ENCODE measurements at places on chromosomes 16 and 17.

GRCh38 chr17:61010661-61011170, 333.1 kb downstream of the BCAS3 start:
- no peak for DNase-seq

- DNase-seq = no peak
Measured at GRCh38 chr17:68544111-68544915, 32.1 kb downstream of the PRKAR1A start.

GRCh38 chr16:57480754-57481230, 5.5 kb downstream of the DOK4 start:
- no peak for DNase-seq

- no peak for DNase-seq
Measured at GRCh38 chr16:56985288-56985961, 3.9 kb upstream of the NLRC5 start.

DNA sequence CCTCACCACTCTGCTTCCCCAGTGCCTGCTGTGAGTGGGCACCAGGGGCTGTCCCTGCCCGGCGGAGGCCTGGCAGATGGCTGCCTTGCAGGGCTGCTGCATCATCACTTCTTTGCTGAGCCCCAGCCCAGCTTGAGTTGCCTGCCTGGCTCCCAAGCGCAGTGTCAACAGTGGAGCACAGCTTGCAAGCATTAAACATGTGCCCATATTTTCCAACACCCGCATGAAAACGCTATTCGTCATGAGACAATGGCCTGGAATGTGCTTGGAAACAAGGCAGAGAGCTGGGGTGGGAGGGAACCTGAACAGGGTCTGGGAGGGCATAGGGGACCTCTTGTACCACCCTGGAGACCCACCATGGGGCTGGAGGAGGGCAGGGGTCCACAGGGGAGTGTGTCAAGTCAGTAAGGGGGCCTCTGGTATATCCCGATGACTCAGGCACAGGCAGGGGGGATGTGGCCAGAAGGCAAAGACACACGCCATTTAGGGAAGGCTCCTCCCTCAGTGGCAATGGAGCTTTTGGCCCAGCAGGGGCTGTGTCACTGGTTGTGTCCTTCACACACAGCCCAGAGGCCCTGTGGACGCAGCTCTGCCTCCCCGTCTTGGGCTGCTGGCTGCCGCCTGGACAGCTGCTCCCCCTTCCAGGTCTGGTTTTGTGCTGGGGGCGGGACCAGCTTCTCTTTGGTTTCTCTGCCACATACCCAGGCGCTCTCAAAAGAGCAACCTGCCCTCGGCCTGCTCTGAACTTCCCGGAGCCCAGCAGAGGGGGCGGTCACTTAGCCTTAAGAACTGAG, 17.4 kb upstream of the MTSS2 start:
- peak; percentile 31 for DNase-seq

- DNase-seq = peak; percentile 60
Measured at GRCh38 chr16:68085259-68086071, at the start of gene NFATC3. Gene NFATC3, plus strand, starts transcription at chr16:68085370. Its CDS starts 312 bp downstream, at chr16:68085682.

GRCh38 chr17:44081681-44082080, 11.1 kb downstream of the G6PC3 start:
- DNase-seq = no peak

GRCh38 chr16:84007520-84007919, 35.1 kb downstream of the SLC38A8 start:
- no peak for DNase-seq

DNA sequence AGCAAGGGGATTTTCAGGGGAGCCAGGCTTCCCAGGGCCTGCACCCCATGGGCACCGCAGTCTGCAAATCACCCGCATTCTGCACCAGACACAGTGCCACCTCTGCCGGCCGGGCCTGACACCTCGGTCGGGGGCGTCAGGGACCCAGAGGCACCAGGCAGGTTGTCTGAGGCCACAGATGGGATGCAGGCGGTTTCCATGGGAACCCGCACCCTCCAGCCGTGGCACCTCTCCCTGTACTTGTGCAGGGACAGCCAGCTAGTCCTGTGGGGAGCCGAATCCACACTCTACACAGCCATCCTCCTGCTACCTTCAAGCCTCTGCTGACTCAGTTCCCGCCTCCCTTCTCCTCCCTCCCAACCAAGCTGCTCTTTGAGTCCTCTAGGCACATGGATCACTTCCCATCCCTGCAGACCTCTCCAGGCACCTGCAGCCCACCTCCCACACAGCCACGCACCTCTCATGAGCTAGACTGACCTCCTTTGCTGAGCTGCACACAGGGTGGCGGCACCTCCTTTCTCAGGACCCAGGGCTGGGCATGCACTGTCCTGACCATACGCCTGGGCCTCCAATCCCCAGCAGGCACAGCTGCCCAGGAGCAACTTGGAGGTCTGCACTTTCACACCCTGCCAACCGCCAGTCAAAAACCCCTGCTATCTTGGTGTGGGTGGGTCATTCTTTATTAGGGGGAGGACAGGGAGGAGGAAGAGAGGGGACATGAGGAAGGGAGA, 119.5 kb downstream of the C16orf78 start:
- DNase-seq = no peak

GRCh38 chr17:35915153-35915964, 15.2 kb downstream of the RDM1 start:
- no peak for DNase-seq

Measured in NCI-H1092 (cell line).